ENCODE measurements at places on chromosomes 7 and 10. TPM values are rescaled to one million over a fixed set of nuclear protein-coding genes. Genes with fewer than 3 reads are reported as not detected.

GRCh38 chr10:73717556-73717955, 19.6 kb upstream of the AGAP5 start:
- no peak for DNase-seq

DNA sequence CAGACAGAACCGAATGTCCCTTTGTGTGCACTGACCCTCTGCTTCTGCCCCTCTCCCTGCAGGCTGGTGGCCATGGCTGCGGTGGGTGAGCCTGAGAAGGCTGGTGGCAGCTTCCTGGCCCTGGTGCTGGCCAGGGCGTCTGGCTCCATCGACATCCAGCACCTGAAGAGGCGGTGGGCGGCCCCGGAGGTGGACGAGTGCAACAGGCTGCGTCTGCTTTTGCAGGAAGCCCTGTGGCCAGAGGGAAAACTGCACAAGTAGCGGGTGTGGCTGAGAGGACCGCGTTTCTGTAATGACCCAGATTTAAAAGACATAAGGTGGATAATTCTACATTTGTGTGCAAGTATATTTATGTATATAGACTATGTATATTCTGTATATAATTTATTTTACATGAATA, 89.2 kb downstream of the DYNC2I1 start:
- DNase-seq = no peak

GRCh38 chr7:99929730-99930053, 272 bp upstream of the GJC3 start:
- DNase-seq = no peak

- no peak for DNase-seq
Observed at GRCh38 chr7:103687272-103687671, 241.3 kb upstream of the SLC26A5 start.

Gene ACTL6B
- not detected for total RNA-seq

Gene WDR86
- total RNA-seq = not detected
